ENCODE measurements at places on chromosomes 4 and X. TPM values are rescaled to one million over a fixed set of nuclear protein-coding genes. Genes with fewer than 3 reads are reported as not detected.

ALAS2 gene
- polyA plus RNA-seq: not detected

TMEM31 gene
- polyA plus RNA-seq: not detected

ODAPH gene
- 0.59 TPM for polyA plus RNA-seq

DNA sequence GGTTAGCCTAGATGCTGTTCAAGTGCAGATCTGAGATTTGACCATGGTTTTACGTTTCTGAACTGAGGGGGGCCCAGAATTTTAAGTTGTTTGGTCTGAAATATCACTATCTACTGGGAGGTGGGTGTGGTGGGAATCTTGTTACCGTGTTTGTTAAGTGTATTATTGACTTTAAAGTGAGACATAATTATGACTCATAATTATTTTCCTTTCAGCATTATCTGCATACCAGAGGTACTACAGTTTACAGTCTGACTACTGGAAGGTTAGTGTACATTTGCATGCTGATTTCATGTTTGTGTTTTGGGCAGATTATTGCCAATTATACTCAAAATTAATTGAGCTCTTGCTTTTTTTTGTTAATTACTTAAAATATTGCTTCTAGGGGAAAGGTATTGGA, 101.5 kb downstream of the KDM6A start:
- peaks cover 2% of the 10 kb centered on the region for H3K36me3 ChIP-seq
- no peaks in the 10 kb centered on the region for H3K27me3 ChIP-seq
- DNase-seq: peak; percentile 26
- H3K27ac ChIP-seq: peak overlapping the region; percentile 34

DNA sequence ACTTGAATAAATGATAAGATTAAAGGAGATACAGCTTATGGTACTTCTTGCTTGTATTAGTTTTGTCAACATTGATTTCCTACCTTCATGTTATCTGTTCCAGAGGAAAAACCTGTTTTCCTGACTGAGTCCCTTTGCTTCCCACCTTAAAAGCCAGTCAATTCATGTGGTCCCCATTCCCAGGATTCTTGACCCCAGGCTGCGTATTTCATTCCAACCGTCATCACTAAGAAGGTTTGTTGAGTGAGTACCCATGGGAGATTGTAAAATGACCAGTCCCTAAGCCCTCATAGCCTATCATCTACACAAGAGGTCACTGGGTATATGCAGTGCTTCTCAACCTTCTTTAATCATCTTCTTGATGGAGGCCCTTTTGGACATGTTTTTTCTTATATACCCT, 52.2 kb downstream of the BEX3 start:
- H3K27me3 ChIP-seq: no peaks in the 10 kb centered on the region
- no peak for DNase-seq
- H3K27ac ChIP-seq: no peak overlapping the region
- no peak overlapping the region for H3K4me3 ChIP-seq
- H3K4me1 ChIP-seq: no peaks in the 10 kb centered on the region

DNA sequence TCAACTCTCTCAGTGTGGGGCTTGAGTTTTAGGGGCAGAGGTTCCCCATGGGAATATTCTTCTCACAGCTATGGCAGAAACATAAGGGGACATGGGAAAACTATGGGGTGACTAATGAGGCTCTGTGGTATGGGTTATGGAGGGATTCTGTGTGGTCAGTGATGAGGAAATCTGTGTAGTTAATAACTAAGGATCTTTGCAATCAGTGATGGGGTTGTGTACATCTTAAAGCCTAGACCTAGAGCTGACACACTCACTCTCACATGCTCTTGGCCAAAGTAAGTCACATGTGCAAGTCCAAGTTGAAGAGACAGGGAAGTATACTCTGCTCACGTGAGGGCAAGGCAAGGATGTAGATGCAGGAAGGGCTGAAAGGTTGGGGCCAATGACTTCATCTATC, 86.4 kb upstream of the UXT start:
- H3K36me3 ChIP-seq: no peaks in the 10 kb centered on the region
- no peak overlapping the region for H3K27ac ChIP-seq
- no peaks in the 10 kb centered on the region for H3K4me1 ChIP-seq
- no peak overlapping the region for H3K4me3 ChIP-seq
- H3K27me3 ChIP-seq: no peaks in the 10 kb centered on the region
- no peak for DNase-seq

DNA sequence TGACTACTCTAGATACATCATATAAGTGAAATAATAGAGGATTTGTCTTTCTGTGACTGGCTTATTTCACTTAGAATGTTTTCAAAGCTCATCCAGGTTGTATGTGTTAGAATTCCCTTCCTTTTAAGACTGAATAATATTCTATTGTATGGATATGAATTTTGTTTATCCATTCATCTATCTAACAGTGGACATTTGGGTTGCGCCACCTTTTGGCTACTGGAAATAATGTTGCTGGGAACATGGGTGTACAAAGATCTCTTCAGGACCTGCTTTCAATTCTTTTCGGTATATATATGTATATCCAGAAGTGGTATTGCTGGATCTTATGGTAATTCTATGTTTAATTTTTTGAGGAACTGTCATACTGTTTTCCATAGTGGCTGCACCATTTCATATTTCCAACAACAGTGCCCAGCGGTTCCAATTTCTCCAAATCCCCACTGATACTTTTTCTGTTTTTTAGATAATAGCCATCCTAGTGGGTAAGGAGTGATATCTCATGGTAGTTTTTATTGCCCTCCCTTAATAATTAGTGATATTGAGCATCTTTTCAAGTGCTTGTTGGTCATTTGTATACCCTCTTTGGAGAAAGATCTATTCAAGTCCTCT, 3.4 kb upstream of the SCD5 start:
- no peaks in the 10 kb centered on the region for H3K36me3 ChIP-seq
- H3K4me3 ChIP-seq: no peak overlapping the region
- no peak for DNase-seq
- H3K4me1 ChIP-seq: peaks cover 12% of the 10 kb centered on the region
- no peaks in the 10 kb centered on the region for H3K27me3 ChIP-seq

GRCh38 chr4:137531168-137531985, 917 bp downstream of the PCDH18 start:
- H3K4me1 ChIP-seq: peaks cover 3% of the 10 kb centered on the region
- peak overlapping the region; percentile 26 for H3K4me3 ChIP-seq
- DNase-seq: no peak
- no peaks in the 10 kb centered on the region for H3K36me3 ChIP-seq
- peaks cover 11% of the 10 kb centered on the region for H3K27me3 ChIP-seq

DNA sequence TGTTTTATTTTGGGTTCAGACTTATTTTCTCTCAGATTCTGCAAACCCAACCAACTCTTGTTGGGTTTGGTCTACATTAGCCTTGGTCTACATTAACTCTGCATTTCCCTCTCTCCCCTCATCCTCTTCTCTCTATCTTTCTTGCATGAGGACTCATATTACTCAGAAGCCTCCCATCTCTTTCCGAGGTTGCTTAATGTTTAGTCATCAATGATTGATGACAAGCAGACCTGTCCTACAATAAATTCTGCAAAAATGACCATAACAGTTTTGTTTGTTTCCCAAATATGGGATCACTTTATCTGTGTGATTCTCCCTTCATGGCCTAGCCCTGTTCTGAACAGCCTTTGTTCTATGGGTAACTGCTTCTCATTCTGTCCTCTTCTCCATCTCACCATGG, 75.2 kb downstream of the GABRB1 start:
- H3K4me1 ChIP-seq: no peaks in the 10 kb centered on the region
- no peaks in the 10 kb centered on the region for H3K36me3 ChIP-seq
- no peak overlapping the region for H3K27ac ChIP-seq
- no peak overlapping the region for H3K4me3 ChIP-seq
- no peaks in the 10 kb centered on the region for H3K27me3 ChIP-seq
- DNase-seq: no peak

- no peak overlapping the region for H3K4me3 ChIP-seq
- H3K4me1 ChIP-seq: no peaks in the 10 kb centered on the region
- H3K36me3 ChIP-seq: no peaks in the 10 kb centered on the region
Measured at GRCh38 chr4:154415313-154415712, 76.3 kb downstream of the DCHS2 start.

TBC1D25 gene
- polyA plus RNA-seq: 9.2 TPM

LDB2 gene
- polyA plus RNA-seq: not detected

DNA sequence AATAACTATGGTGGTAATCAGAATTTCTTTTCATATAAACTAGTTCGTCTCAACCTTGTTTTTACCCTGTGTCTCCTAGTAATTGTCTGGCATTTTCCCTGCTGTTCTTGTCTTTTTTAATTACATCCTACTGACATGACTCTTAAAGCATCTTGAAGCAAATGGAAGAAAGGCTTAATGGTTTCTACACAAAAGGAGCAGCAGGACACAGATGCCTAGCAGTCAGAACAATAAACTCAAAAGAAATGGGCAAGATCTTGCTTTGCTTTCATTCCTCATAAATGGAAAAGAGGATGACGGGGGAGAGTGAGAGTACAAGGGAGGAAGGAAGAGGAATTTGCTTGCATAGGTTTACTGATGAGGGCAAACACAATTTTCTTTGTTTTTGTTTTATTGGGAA, 293.2 kb upstream of the EMCN start:
- no peaks in the 10 kb centered on the region for H3K27me3 ChIP-seq
- no peak for DNase-seq
- H3K27ac ChIP-seq: no peak overlapping the region
- no peaks in the 10 kb centered on the region for H3K36me3 ChIP-seq
- no peaks in the 10 kb centered on the region for H3K4me1 ChIP-seq
- no peak overlapping the region for H3K4me3 ChIP-seq

RTL9 gene
- 0.14 TPM for polyA plus RNA-seq

DNA sequence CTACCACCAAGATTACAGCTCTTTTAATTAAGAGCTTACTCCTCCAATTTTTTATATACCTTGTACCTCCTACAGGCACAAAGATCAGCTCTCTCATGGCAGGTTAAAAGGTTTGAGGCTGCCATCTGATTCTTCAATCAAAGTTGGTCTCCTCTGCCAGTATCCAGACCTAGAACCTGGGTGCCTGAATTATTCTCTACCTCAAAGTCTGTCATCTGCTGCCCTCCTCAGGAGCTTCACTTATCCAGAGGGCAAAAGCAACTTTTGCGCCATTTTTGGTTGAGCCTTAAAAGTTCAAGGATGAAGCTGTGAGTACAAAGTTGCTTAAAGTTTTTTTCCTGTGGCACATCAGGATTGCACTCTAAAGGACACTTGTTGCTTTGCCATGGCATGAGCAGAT, 343.7 kb upstream of the PPP1R2C start:
- H3K4me1 ChIP-seq: no peaks in the 10 kb centered on the region
- no peaks in the 10 kb centered on the region for H3K27me3 ChIP-seq

OPRPN gene
- not detected for polyA plus RNA-seq
